ENCODE measurements at places on chromosomes 16 and 17.

DNA sequence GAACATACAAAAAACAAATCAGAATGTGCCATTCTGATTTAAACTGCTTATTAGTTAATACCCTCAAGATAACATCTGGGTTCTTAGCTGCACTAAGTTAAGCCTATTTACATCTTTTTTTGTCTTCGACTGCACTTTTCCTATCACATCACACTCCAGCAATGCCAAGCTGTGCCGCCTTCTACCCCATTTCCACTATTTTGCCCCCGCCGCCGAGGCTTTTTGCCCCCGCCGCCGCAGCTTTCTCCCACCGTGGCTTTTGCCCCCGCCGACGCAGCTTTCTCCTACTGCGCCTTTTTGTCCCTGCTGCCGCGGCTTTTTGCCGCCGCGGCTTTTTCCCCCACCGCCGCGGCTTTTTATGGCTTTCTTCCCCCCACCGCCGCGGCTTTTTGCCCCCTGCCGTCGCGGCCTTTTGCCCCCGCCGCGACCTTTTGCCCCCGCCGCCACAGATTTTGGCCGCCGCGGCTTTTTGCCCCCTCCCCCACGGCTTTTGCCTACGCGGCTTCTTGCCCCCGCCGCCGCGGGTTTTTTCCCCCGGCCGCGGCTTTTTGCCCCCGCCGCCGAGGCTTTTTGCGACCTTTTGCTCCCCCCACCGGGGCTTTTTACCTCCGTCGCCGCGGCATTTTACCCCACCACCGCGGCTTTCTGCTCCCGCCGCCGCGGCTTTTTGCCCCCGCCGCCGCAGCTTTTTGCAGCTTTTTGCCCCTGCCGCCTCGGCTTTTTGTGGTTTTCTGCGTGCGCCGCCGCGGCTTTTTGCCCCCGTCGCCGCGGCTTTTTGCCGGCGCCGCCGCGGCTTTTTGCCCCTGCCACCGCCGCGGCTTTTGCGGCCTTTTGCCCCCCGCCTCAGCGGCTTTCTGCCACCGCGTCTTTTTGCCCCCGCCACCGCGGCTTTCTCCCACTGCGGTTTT, 331.4 kb upstream of the WSB1 start:
- no peak for DNase-seq

- no peak for DNase-seq
Measured at GRCh38 chr16:86408685-86409084, 101.6 kb upstream of the FOXF1 start.

DNA sequence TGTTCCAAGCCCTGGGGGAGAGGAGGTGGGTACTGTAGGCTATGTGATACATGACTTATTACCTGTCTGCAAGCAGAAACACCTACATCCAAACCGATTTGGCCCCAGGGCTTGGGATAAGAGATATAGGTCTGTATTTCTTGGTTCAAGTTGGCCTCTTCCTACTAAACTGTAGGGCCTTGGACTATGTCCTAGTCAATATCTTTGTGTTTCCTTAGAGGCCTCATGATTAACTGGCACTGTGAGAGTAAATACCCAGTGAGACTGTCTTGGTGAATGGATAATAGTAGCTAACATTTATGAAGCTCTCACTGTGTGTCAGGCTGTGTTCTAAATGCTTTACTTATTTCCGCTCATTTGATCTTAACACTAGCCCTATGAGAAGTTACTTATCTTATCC, 70.0 kb downstream of the MSI2 start:
- no peak for DNase-seq

GRCh38 chr16:3503523-3503922, 2.7 kb downstream of the CLUAP1 start:
- no peak for DNase-seq

- DNase-seq = peak; percentile 20
Measured at GRCh38 chr16:51888016-51888415, 658.9 kb downstream of the TOX3 start.

DNA sequence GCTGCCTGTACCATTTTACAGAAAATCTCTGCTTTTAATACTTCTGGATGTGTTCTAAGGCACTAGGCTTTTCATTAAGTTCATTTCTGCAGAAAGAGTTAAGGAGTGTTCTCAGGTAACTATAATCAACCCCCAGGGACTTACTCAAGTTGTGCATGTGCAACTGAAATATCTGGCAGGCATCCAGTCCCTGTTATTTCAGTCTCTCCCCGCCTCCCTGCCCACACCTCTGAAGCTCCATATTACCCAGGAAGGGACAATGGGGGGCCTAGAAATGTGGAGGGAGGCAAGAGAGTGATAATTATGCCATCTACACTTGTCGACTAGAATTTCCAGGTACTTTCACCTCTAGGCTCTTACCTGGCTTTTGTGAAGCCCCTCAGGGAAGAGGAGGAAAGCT, 432.2 kb downstream of the MAF start:
- DNase-seq = no peak

DNA sequence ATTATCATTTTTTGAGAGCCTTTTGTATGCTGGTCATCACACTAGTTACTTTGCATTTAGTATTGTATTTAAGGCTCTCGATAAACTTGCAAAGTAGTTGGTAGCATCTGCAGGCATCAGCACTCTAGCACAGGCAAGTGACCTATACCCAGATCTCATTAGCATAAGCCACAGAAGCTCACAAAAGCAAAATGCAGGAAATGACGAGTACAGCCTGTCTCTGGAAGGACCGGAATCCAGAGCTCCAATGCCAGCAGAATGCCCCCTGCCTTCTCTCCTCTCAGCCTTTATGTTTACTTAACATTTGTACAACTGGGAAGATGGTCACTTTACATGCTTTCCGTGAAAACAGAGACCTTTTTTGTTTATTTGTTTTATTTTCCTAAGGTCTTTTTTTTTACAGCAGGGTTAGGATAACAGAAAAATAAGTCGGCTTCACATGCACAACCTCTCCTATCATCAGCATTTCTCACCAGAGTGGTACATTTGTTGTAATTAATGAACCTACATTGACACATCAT, 45.4 kb upstream of the MYOCD start:
- DNase-seq = peak; percentile 39

GRCh38 chr17:4551141-4551540, 4.0 kb downstream of the MYBBP1A start:
- no peak for DNase-seq

DNA sequence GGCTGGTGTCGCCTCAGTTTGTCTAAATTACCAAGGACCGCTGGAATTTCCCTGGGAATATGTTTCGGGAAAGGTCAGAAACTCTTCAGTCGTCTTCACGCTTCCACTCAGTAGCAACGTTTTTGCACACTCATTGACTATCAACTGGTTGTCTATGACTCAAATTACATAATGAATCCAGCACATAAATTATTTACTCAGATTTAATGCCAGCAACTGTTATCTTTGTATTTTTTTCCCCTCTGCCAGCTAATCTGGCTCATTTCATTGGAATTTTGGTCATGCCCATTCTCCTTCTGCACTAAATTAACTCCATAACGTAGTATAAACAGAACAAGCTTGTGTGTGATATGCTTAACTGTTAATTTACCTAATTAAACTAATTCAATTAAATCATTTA, 372.7 kb upstream of the ZFHX3 start:
- no peak for DNase-seq

GRCh38 chr16:82088483-82088882, 53.4 kb downstream of the HSD17B2 start:
- DNase-seq = no peak

- DNase-seq = no peak
Measured at GRCh38 chr16:25925421-25925820, 233.7 kb downstream of the HS3ST4 start.

- peak; percentile 7 for DNase-seq
Measured at GRCh38 chr16:59605706-59606105, 871.6 kb upstream of the GOT2 start.

DNA sequence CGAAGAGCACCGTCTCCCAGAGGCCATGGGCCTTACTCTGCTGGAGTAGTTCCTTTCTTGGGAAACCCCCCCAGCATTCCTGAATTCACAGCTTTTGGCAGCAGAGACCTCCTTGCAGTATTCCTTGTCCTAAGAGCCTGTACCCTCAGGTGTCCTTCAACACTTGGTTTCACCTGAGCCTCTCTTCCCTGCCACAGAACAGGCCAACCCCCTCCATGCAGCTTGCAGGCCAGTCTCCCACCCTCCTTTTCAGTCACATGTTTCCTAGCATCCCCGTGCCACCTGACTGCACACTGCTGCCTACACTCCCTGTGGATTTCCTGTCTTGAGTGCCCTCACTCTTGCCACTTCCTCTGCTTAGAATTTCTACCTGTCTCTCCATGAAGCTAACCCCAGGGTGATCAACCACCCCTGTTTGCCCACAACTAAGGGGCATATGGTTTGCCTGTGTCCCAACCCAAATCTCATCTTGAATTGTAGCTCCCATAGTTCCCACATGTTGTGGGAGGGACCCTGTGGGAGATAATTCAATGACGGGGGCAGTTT, 65.5 kb downstream of the DYNLRB2 start:
- DNase-seq = no peak

Data from amniotic epithelial cell (primary cell).